HL-60 (cell line): ENCODE measurements at places on chromosomes 3 and 15.

DNA sequence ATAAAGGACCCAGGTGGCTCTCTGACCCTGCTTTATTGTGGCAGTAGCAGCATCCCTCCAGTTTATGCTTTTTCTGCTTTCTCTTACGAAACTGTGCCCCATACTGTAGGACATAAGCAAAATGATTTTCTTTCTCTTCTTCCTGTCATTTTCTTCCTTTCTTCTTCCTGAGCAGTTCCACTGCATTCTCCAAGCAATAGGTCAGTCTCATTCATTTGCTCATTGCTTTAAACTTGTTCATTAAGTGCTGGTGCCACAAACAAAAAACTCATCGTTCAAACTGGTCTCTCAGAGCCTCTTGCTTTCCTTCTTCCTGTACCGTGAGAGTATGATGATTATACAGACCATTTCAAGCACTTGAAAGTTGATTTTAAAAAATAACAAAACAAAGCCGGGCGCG is 66.8 kb downstream of the PDE8A start:
- no peak for DNase-seq

- DNase-seq = no peak
Observed at GRCh38 chr15:92636401-92636907, 19.1 kb downstream of the FAM174B start.

DNA sequence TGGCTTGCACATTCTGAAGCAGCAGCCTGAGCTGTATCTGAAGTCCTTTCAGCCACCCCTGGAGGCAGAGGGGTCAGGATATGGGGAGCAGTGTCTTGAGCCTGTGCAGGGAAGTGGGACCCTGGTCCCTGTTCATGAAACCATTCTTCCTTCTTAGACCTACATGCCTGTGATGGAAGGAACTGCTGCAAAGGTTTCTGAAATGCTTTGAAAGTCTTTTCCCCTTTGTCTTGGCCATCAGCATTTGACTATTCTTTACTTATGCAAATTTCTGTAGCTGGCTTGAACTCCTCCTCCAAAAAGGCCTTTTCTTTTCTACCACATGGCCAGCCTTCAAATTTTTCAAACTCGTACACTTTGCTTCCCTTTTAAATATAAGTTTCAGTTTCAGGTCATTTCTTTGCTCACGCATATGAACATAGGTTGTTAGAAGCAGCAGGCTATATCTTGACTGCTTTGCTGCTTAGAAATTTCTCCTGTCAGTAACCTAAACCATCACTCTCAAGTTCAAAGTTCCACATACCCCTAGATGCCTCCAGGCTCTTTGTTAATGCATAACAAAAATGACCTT is 62.3 kb downstream of the GALK2 start:
- DNase-seq = no peak

DNA sequence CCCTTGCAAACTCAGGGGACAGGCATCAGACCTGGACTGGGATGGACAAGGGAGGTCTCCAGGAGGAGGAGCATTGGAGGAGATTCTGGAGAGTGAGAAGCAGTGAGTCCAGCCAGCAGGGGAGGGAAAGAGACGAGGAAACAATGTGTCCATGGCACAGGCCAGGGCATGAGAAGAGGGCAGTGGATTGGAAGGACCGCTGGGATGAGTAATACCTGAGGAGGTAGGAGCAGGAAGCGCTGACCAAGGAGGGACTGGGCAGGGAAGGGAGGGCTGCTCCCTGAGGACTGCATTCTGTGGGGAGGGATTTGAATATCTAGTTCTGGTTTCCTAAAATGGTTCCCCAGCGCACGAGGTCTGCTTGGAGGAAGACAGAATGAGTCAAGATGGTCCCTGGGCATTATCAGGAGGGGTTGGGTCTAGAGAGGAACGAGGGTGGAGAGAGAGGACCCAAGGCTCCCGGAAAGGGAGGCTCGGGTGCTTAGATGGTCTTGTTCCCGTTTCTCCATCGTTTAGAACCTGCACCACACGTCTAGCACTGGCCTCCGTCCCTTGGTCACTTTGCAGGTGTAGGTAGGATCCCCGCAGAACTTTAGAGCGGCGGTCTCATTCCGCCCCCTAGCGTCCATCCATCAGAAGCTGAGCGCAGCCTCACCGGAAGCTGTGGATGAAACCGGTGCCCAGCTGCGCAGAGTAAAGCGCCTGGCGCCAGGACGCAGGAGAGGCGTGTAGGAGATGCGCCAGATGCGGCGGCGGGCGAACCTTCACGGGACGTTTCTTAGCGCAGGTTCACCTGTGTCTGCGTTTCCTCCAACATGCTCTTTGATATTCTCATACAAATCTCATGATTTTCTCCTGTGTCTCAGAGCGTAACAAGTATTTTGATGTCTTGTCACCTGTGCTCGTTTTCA is 190.7 kb upstream of the NDN start:
- peak; percentile 27 for DNase-seq

DNA sequence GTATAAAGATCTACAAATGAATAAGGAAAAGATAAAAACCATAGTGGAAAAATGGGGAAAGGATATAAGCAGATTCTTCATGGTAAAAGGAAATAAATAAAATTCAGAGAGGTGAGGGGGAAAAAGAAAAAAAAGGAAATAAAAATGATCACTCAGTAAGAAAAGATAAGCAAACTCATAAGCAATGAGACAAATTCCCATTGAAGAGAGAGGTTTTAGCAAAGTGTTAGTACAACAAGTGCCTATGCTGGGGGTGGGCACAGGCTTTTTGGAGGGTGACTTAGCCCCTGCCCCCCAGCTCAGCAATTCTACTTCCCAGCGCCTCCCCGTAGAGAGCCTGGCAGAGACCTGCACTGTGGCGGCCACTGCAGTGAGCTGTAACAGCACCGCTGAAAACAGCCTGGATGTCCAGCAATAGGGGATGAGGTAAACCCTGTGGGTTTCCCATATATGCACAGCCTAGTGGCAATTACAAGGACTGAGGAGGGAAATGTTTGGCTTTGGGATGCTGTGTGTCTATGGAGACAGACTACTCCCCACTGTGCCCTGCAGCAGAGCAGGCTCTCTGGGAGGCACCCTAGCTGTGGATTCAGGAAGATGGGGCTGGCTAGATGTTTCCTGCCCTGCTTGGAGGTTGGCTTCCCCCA is 23.7 kb upstream of the SFMBT1 start:
- DNase-seq = no peak

DNA sequence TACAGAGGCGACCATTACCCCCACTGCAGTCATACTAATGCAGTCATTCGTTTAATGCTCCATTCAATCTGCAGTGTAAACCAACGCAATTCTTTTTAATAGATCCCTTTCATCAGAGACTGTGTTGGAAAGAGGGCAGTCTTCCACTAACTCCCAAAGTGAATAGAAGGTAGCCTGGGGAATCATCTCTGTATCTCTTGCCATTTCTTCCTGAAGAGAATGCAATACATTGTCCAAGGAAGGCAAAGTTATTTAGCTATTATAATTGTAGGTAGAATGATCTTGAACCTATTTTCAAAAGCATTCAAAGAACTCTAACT is 1.3 kb upstream of the SLITRK3 start:
- DNase-seq = no peak

DNA sequence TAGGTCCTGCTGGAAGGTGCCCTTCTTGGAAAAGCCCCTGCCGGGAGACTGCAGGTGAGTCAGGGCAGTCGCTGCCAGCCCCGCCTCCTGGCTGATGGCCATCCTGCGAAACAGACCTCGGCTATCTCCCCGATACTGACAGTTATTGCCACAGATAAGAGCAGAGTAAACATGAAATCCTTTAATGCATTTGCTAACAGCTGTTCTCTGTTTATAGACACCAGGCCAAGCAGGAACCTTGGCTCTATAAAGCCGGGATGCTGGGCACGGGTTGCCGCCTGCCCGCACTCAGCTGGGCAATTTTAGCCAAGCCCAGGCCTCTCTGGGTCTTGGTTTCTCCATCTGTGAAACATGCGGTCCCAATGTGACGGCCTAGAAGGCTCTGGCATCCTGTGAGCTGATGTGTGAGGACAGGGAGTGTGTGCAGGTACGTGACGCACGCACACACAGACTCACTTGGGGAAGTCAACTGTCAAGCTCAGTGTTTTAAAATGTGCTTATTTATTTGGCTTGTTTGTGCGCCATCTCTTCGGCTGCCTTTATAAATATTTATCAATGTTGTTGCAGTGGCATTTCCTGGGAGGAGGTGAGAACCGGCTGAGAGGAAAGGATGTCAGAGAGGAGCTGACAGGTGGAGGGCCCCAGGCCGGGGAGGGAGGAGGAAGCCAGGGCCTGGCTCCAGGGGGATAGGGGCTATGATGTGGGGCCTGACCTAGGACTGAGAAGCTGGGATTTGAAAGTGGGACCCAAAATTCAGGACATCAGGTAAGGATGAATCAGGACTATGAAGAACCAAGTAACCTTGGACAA is 50.8 kb upstream of the PRR23E start:
- DNase-seq = no peak

GRCh38 chr3:46354478-46354877 is 567 bp downstream of the CCR2 start:
- no peak for DNase-seq

DNA sequence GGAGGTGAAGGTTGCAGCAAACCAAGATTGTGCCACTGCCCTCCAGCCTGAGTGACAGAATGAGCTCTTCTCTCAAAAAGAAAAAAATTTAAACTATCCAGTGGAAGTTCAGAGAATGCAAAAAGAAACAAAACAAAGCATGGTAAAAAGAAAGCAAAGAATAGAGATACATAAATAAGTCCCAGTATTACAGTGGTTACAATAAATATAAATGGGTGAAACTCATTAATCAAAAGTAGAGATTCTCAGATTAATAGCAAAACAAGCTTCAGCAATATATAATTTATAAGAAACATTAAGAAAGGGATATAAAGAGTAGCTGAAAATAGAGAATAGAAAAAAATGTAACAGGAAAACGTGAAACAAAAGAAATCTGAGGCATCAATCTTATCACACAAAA is 23.6 kb upstream of the GHSR start:
- no peak for DNase-seq

- DNase-seq = no peak
Observed at GRCh38 chr3:141360888-141361598, 7.3 kb upstream of the ZBTB38 start.

- DNase-seq = peak; percentile 20
Observed at GRCh38 chr15:37098468-37099318, 1.7 kb downstream of the MEIS2 start.

DNA sequence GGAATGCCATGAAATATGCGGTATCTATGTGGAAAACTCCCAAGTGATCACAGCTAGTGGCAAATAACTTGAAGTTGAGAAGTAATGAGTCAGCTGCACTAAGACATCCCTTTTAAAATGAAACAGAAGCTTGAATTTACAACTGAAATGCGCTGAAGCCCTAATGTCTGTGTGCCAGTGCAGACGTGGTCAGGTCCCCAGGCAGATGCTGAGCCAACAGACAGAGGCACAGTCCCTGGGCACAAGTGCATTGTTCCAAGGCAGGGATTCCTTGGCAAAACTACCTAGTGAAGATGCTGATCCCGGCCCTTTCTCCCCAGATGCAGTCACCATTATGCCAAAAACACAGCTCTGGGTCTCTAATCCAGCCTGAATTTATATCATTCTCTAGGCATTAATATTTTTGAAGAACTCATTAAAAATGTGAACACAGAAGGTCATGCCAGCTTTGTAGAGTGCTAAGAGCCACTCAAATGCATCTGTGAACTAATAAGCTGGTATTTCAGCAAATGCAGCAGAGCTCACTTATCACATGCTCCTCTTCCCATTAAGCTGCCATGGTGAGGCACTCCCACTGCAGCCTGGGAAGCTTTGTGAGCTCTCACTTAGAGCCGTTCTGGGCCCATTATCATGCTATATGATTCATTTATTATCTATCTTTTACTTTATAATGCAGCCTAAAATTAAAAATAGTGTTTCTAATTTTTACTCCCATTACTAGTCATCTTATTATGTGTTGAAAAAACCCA is 200.1 kb downstream of the GABRB3 start:
- DNase-seq = no peak

DNA sequence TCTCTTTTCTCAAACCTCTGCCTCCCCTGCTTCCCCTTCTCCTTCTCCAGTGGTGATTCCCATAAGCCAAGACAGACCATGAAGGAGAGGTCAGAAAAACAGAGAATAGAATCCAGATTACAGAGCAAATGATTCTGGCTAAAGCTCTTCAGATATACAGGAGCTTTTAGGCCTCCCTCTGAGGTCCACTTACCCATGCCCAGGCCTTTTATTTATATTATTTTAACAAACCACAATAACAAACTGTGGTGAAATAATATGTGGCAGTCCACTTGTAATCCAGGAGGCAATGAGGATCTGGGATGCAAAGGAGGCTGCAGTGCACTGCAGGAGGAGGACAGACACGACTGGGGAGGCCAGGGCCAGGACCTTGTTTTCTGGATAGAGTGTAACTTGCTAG is 104.1 kb downstream of the STAC start:
- DNase-seq = no peak

DNA sequence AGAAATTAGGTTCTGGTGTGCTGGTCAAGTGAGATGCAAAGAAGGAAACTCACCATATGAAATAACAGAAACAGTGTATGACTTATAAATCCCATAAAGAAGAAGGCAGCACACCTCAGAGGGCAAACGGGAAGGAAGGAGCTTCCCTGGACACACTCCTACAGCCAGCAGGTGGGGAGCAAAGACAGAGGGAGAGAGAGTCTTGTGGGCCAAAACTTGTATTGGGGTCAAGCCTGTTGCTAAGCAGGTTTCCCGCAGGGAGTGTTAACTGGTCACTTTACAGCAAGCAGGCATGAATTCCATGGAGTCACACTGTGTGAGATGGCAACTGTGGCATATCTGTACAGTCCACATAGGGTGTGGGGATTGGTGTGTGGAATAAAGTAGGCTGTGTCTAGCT is 222.9 kb upstream of the NDN start:
- no peak for DNase-seq

DNA sequence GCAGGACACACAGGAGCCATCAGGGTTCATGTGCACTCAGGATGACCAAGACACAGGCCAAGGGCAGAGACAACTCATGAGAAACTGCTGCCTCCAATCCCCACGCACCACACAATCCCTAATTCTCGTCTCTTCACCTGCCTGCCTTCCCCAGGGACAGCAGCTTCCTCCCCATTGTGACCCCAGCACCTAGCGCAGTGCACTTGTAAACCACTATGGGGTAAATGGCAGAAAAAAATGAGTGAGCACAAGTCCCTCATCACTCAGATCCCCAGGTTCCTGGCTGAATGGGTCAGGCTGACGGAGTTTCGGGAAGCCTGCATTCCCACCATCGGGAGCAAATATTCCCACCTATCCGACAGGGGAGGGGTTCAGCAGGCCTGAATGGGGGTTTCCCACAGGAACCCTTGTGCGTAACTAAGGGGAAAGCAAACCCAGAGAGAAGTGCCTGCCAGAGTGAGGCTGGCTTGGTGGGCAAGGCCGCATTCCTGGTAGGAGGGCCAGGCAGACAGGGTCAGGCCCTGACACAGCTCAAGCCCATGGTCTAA is 18.8 kb downstream of the PLXNB1 start:
- DNase-seq = no peak
